ENCODE measurements at places on chromosomes 1 and 21. TPM values are rescaled to one million over a fixed set of nuclear protein-coding genes. Genes with fewer than 3 reads are reported as not detected.

The HMCN1 gene
- 0.27 TPM for total RNA-seq

The TCHH gene
- not detected for total RNA-seq

The S100A16 gene
- not detected for total RNA-seq

The PIAS3 gene
- 29.0 TPM for total RNA-seq

The FCGR2B gene
- 77.5 TPM for total RNA-seq

The LRRC71 gene
- total RNA-seq: not detected

The PUSL1 gene
- total RNA-seq: 11.9 TPM

All from activated B cell treated with CpG ODN at 0.5 μM for 24 hours (primary cell).